ENCODE measurements at places on chromosomes 3 and 15. TPM values are rescaled to one million over a fixed set of nuclear protein-coding genes. Genes with fewer than 3 reads are reported as not detected.

- H3K36me3 ChIP-seq, result no peaks in the 10 kb centered on the region
- DNase-seq, result no peak
- H3K27me3 ChIP-seq, result no peaks in the 10 kb centered on the region
- H3K4me1 ChIP-seq, result no peaks in the 10 kb centered on the region
- no peak overlapping the region for H3K4me3 ChIP-seq
Observed at GRCh38 chr3:32180141-32180784, 58.2 kb upstream of the CMTM8 start.

- H3K36me3 ChIP-seq, result no peaks in the 10 kb centered on the region
- no peak overlapping the region for H3K4me3 ChIP-seq
- DNase-seq, result no peak
- H3K4me1 ChIP-seq, result no peaks in the 10 kb centered on the region
- no peak overlapping the region for H3K27ac ChIP-seq
Observed at GRCh38 chr3:24141548-24141947, 196.5 kb downstream of the NR1D2 start.

- H3K27me3 ChIP-seq, result no peaks in the 10 kb centered on the region
- no peak for DNase-seq
- no peak overlapping the region for H3K27ac ChIP-seq
- no peak overlapping the region for H3K4me3 ChIP-seq
- no peaks in the 10 kb centered on the region for H3K36me3 ChIP-seq
Observed at GRCh38 chr3:152717252-152717651, 117.7 kb upstream of the P2RY1 start.

DNA sequence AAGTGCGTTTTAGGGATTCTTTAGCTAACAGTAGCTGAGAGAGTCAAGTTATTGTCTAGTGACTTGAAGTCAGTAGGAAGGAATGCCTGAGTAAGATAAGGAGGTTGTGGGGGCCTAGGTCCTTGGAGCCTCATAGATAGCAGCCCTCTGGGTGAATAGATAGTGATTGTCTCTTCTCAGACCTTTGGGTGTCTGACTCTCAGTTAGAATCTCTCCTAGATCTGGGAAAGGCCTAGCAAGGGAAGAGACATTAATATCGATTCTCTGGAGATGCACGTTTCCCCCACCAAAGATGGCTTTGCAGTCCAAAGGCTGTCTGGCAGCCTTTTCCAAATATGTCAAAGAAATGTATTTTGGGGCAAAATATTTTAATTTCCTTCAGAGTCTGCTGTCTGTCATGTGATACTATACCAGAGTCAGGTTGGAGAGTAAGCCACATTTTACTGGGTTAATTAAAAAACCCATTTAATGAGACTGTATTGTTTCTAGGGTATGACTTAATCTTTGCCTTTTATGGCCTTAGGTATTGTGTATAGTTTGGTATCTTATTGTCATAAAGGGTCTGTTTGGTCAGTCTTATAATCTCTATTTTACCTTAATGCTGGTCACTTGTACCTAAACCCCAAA, 92.2 kb downstream of the ST6GAL1 start:
- H3K4me3 ChIP-seq, result no peak overlapping the region
- no peak overlapping the region for H3K27ac ChIP-seq
- no peak for DNase-seq
- H3K36me3 ChIP-seq, result no peaks in the 10 kb centered on the region
- no peaks in the 10 kb centered on the region for H3K27me3 ChIP-seq
- no peaks in the 10 kb centered on the region for H3K4me1 ChIP-seq

- no peaks in the 10 kb centered on the region for H3K36me3 ChIP-seq
- DNase-seq, result no peak
- H3K4me3 ChIP-seq, result no peak overlapping the region
- H3K4me1 ChIP-seq, result no peaks in the 10 kb centered on the region
Observed at GRCh38 chr3:187274977-187275338, 16.6 kb downstream of the MASP1 start.

DNA sequence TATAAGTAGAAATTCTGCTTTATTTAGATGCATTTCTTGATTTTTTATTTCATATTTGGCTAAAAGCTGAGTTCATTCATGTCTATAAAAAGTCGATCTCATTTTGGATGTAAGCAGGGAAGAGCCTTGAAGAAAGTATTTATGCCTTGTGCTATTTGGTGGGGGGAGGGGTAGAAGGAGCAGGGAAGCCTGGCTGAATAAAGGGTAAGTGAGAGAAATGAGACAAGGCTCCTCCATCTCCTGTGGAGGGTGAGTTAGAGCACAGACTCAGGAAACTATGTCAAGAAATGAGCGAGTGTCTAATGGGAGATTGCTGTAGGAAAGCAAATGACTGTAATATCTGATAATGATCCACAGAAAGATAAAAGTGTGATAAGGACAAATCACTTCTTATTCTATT, 121.8 kb upstream of the ATP11B start:
- no peak overlapping the region for H3K4me3 ChIP-seq
- no peaks in the 10 kb centered on the region for H3K4me1 ChIP-seq
- H3K27me3 ChIP-seq, result no peaks in the 10 kb centered on the region
- H3K36me3 ChIP-seq, result no peaks in the 10 kb centered on the region

The ROPN1 gene
- total RNA-seq, result not detected

The POC1A gene
- total RNA-seq, result 2.6 TPM

The EOMES gene
- 0.88 TPM for total RNA-seq
